ENCODE measurements at places on chromosomes 4 and X. TPM values are rescaled to one million over a fixed set of nuclear protein-coding genes. Genes with fewer than 3 reads are reported as not detected.

The BMX gene
- 10.0 TPM for total RNA-seq

The F8A2 gene
- total RNA-seq = not detected

The HTN3 gene
- total RNA-seq = not detected

The FGF13 gene
- total RNA-seq = 21.3 TPM

The AR gene
- 22.0 TPM for total RNA-seq

The H2BW2 gene
- total RNA-seq = not detected

The MAGEA10 gene
- total RNA-seq = not detected

The TXLNG gene
- 11.1 TPM for total RNA-seq

The TMEM47 gene
- 189 TPM for total RNA-seq

The KIT gene
- 33.8 TPM for total RNA-seq

DNA sequence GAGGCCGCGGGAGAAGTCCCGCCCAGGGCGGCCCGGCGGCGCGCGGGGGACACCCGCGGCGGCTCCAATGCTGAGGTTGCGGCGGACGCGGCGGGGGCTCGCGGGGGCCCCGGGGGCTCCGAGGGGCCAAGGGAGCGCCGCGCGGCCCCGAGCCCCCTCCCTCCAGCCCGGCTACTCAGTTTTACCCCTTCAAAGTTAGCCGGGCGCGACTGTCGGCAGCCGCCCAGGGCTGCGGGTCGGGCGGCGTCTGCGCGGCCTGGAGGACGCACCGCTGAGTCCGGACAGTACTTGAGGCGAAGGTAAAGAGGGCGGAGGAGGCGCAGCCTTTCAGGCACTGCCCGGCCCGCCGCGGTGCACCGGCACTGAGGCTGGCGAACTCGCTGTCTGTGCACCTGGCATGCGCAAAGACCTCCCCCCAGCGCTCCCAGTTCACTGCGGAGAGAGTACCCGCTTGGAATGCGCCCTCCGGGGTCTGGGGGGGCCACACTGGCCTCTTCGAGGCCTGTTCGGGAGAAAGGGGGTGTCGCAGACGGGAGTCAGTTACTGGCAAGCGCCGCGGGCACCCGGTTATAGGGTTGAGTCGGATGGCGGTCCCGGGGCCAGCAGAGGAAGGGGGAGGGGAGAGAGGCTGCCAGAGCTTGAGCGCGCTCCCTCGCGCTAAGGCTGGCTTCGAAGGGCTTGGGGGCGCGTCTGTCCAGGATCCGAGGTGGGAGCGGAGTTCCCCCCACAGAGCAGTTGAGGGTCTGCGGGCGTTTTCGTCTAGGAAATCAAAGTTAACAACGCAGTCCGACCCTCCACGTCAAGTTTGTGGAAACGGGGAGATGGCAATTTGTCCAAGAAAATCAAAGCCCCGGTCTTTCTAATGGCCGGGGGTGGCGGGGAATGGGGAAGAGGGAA lies 1.1 kb downstream of the PCDH19 start:
- H3K4me1 ChIP-seq = no peaks in the 10 kb centered on the region
- peak overlapping the region; percentile 63 for H3K4me3 ChIP-seq
- H3K36me3 ChIP-seq = no peaks in the 10 kb centered on the region
- no peaks in the 10 kb centered on the region for H3K27me3 ChIP-seq
- H3K27ac ChIP-seq = no peak overlapping the region
- no peak for DNase-seq

DNA sequence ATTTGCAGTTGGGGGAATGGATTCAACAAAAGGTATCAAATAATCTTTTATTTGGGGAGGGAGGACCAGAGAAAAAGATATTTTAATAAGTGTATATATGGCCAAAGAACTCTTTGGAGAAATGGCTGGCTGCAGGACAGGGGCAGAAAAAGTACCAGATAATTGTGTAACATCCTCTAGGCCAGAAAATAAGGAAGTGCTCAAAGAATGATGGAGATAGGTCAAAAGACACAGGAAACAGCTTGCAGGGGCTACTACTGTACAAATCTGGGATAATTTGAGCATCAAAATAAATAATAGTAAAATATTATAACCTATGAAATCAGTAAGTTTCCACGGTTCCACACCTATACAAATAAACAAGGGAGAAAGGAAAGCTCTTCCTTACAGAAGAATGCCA lies 34.8 kb downstream of the KLHL5 start:
- no peaks in the 10 kb centered on the region for H3K36me3 ChIP-seq
- no peaks in the 10 kb centered on the region for H3K27me3 ChIP-seq
- no peaks in the 10 kb centered on the region for H3K4me1 ChIP-seq
- no peak overlapping the region for H3K4me3 ChIP-seq

GRCh38 chr4:184812651-184813181 lies 13.1 kb downstream of the ACSL1 start:
- no peak overlapping the region for H3K4me3 ChIP-seq
- H3K27ac ChIP-seq = no peak overlapping the region
- no peaks in the 10 kb centered on the region for H3K27me3 ChIP-seq
- no peaks in the 10 kb centered on the region for H3K36me3 ChIP-seq

DNA sequence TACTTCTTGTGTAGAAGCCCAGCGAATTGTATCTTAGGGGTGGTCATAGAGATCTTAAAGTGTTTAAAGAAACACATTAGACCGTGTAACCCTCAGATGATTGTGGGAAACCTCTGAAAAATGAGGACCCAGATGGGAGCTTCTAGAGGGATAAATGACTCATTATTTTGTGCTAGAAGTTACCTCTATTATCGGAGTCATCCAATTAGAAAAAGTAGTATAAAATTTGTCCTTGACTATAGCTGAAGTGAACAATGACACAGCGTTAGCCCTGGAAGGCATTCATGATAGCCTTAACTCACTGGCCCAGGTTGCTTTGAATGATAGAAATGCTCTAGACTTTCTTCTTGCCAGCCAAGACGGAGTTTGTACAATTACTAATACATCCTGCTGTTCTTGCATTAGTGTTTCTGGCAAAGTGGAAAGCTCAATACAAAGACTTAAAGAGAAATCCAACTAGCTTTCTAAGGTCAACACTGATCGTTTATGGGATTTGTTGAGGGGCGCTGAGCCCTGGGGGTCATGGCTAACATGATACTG lies 178.9 kb upstream of the VEGFC start:
- no peaks in the 10 kb centered on the region for H3K36me3 ChIP-seq
- DNase-seq = no peak
- no peaks in the 10 kb centered on the region for H3K4me1 ChIP-seq
- H3K27me3 ChIP-seq = no peaks in the 10 kb centered on the region
- no peak overlapping the region for H3K4me3 ChIP-seq

DNA sequence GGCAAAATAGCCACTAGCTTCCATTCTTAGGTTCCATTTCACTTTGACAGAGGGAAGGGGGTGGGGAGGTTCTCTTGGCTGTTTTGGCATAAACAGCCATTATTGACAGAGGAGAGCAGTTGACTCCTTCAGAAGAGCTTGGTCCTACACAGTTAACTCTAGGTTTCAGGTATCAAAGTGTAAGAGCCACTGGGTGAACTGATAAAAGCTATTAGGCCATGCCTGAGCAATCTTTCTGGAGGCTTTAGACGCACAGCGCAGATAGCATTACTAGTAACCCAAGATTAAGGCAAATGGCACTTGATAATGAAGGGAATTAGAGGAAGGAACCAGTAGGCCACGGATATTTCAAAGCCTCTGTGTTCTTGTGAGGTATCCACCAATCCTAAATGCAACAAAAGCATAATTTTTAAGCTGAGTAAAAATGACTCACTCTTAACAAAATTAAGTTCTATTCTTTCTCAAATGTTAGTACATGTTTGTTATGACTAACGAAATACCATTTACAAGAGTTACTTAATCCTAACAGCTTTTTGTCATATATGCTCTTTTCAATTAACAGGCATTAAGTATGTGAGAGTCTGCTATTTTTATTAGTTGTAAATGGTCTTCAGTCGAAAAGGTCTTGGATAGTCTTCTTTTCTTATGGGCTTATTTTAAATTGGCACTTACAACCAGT lies 53.6 kb downstream of the SLC7A11 start:
- no peak overlapping the region for H3K4me3 ChIP-seq
- no peak overlapping the region for H3K27ac ChIP-seq
- no peaks in the 10 kb centered on the region for H3K27me3 ChIP-seq
- no peak for DNase-seq
- H3K4me1 ChIP-seq = no peaks in the 10 kb centered on the region

GRCh38 chrX:4253092-4253491 lies 539.6 kb upstream of the PRKX start:
- no peaks in the 10 kb centered on the region for H3K27me3 ChIP-seq
- DNase-seq = no peak

DNA sequence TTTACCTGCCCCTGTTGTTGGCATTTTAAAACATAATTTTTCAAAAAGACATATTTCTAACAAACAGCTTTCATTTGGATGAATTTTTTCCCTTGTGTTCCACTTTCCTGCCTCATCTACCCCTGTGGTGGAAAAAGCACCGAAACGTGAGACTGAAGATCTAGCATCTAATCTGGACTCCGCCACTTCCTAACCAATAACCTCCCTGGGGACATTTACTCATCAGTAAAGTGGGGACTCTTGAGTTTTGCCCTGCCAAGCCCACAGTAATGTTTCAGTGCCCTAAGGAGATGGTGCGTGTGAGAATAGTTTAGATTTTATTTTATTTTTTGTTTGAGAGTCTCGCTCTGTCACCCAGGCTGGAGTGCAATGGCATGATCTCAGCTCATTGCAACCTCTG lies 56.7 kb downstream of the ADGRG2 start:
- no peak overlapping the region for H3K4me3 ChIP-seq
- no peaks in the 10 kb centered on the region for H3K27me3 ChIP-seq
- no peaks in the 10 kb centered on the region for H3K36me3 ChIP-seq
- DNase-seq = no peak
- no peaks in the 10 kb centered on the region for H3K4me1 ChIP-seq

GRCh38 chr4:8010618-8011017 lies 71.0 kb upstream of the AFAP1 start:
- H3K27ac ChIP-seq = no peak overlapping the region
- no peak for DNase-seq
- H3K36me3 ChIP-seq = peaks cover 10% of the 10 kb centered on the region

DNA sequence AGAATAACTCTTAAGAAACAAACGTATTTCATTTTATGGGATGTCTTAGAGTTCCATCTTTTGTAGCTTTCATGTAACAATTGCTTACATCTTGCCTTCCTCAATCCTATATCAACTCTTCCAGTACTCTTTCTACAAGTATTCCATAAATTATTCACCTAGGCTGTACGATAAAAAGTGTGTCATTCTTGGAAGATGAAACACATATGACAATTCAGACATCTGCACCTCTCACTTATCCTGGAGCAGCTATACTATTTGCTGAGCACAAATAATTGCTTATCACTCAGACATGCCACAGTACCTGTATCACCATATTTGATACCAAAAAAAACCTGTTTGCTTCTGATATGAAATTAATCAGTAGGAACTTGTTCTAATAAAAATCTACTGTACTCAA lies 1.0 kb downstream of the POF1B start:
- no peak for DNase-seq
- H3K27me3 ChIP-seq = no peaks in the 10 kb centered on the region
- H3K4me1 ChIP-seq = no peaks in the 10 kb centered on the region
- no peak overlapping the region for H3K27ac ChIP-seq

- H3K36me3 ChIP-seq = no peaks in the 10 kb centered on the region
- no peaks in the 10 kb centered on the region for H3K4me1 ChIP-seq
- DNase-seq = no peak
- no peaks in the 10 kb centered on the region for H3K27me3 ChIP-seq
These were observed 48.2 kb downstream of the SLC34A2 start for GRCh38 chr4:25703731-25704388.

- no peaks in the 10 kb centered on the region for H3K36me3 ChIP-seq
- H3K27ac ChIP-seq = no peak overlapping the region
- H3K27me3 ChIP-seq = no peaks in the 10 kb centered on the region
- H3K4me1 ChIP-seq = no peaks in the 10 kb centered on the region
- no peak for DNase-seq
These were observed 62.4 kb upstream of the RAI2 start for GRCh38 chrX:17923546-17923945.

- H3K4me1 ChIP-seq = peaks cover 26% of the 10 kb centered on the region
- peak overlapping the region; percentile 88 for H3K27ac ChIP-seq
- DNase-seq = no peak
- no peaks in the 10 kb centered on the region for H3K27me3 ChIP-seq
These were observed 694 bp downstream of the TBL1X start for GRCh38 chrX:9465380-9466123.

DNA sequence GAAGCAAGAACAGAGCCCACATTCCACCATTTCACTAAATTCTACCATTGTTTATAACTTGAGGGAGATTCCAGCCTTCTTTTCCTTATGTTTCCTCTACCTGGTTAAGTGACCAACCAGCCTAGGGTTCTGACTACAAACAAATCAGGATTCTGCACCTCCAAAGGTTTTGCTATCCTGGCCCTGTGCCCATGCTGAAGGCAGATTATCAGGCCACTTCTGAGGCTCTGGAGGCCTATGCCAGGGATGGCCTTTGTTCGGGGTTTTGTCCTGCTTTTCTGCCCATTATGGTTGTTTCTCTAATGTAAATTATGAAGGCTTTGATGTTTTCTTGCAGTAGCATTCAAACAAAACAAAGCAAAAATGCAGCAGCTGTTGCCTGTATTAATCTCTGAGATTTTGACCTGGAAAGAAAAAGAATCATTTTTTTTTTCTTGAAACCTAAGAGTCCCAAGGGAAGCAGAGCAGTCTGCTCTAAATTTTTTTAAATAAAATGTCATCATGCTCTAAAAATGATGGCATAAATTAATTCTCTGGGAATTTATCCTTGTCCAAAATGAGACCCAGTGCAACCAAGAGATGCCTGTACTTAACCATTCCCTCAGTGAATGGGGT lies 55.6 kb downstream of the RNF150 start:
- H3K4me3 ChIP-seq = no peak overlapping the region
- no peak overlapping the region for H3K27ac ChIP-seq
- peaks cover 45% of the 10 kb centered on the region for H3K4me1 ChIP-seq
- no peaks in the 10 kb centered on the region for H3K27me3 ChIP-seq
- H3K36me3 ChIP-seq = no peaks in the 10 kb centered on the region

DNA sequence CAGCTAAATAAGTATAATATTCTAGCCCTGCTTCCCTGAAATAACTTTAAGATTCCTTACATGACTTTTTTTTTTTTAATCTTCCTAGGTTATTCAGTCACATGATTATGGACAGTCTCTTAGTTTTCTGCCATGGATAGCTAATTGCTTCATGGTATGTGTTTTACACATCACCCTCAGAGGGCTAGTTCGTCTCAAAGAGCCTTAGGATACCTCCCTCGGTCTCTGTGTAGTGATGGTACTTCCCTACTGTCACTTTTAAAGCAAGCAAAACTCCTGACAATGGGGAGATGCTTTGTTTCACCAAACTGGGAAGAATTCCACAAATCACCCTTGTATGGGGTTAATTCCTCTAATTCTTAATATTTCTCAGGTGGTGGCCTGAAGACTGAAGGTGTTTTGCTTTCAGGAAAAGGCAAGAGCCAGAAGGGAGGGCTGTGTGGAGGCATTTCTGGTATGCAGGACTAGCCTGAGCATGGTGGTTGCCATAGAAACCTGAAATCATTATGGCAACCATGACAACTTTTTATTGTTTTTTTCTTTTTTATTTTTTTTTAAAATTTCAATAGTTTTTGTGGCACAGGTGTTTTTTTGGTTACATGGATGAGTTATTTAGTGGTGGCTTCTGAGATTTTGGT lies 70.4 kb downstream of the BEX3 start:
- DNase-seq = no peak
- peaks cover 9% of the 10 kb centered on the region for H3K4me1 ChIP-seq
- H3K27me3 ChIP-seq = no peaks in the 10 kb centered on the region

- H3K27me3 ChIP-seq = no peaks in the 10 kb centered on the region
- no peak for DNase-seq
- H3K27ac ChIP-seq = no peak overlapping the region
- H3K4me3 ChIP-seq = no peak overlapping the region
These were observed 4.8 kb downstream of the VSIG1 start for GRCh38 chrX:108049649-108050048.

Measured in thoracic aorta (tissue), 2 donors.